Heart right ventricle (tissue), 16 donors: ENCODE measurements at places on chromosomes 5 and 9.

DNA sequence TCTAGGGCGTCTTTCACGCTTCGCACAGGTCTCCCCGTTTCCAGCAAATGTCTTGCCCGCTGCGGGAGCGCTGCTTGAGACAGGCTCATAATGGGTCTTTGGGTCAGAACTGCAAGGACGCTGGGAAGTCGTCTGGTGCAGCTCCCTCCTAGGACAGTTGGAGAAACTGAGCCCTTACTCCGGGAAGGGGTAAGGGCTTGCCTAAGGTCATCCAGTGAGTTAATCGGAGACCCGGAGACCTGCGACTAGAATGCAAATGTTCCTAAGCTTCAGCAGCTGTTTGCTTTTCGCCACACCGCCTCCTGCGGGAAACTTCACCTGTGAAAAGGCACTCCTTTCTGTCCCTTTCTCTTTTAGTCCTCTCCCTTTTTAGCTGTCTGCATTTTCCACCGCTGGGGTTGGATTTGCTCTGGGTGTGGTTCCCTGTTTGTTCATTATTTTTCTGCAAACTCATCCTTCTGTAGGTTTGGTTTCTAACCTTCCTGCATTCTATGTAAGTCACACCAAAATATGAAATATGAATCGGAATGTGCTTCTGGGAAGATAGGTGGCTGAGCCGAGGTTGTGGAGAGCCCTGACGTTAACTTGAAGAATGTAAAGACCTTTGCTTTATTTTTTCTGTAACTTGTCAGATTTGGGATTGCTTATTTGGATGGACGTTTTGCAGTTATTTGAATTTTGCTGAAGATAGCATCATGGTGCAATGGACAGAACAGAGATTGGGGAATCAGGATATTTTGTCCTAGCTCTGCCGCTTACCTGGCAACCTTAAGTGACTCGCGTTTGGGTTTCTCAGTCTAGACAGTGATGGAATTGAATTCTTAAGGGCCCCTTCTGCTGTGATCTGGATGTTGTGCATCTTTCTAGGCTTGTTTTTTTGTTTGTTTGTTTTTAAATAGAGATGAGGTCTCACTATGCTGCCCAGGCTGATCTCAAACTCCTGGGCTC lies 909 bp downstream of the SLC36A1 start:
- peak; percentile 5 for DNase-seq

- no peak for DNase-seq
Measured at GRCh38 chr5:59537961-59538749, 355.4 kb downstream of the PDE4D start.

GRCh38 chr5:150550286-150550685 lies 42.4 kb downstream of the NDST1 start:
- no peak for DNase-seq

DNA sequence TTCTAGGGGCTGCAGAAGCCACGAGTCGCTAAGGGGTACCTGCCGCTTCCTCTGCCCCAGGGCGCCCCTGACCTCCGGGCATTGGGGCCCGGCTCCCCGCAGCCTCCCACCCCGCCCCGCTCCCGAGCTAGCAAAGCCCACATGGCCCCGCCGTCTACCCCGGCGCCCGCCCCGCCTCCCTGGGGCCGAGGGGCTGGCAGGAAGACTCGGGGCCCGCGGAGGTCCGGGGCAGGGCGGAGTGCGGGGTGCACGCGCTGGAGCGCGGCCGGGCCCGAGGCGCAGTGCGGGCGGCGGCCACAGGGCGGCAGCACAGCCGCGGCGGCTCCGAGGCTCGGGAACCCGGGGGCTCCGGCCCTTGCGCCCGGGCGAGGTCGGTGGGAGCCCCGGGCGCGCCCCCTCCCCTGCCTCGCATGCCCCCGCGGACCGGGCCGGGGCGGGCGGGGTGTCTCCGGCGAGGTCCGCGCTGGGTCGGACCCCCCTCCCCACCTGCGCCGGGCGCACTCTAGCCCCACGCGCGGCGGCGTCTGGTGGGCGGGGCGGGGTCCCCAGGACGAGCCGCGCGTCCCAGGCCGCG lies 6.7 kb downstream of the NRARP start:
- peak; percentile 19 for DNase-seq

GRCh38 chr5:83294246-83294645 lies 177.3 kb upstream of the VCAN start:
- DNase-seq, result no peak

DNA sequence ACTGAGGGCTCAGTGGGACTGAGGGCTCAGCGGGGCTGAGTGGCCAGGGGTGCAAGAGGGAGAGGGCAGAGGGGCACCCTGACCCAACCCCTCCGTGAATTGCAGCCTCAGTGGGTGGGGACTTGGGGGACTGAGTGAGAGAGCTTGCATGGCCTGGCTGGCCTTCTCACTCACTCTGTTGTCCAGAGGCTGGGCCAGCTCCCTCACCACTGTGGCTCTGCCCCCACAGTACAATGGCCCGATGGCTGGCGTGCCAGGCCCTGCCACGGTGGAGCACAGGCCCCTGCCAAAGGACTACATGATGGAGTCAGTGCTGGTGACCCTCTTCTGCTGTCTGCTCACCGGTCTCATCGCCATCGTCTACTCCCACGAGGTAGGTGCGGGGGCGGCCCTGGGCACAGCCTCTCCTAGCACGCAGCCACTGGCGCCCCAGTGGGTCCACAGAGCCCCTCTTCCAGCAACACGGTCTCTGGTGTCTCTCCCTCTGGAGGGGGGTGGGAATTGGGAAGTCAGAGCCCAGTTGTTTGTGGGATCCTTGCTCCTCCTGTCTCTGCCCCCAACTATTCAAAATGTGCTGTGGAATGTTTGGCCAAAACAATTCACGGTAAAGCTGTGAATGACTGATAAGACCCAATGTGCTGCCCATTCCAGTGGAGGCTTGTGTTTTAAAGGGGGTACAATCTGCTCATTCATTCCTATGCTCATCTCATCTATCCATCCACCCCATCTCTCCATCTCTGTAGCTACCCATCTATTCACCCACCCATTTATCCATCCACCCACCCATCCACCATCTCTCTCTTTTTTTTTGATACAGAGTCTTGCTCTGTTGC lies 10.7 kb downstream of the PRRT1B start:
- DNase-seq, result no peak
